ENCODE measurements at places on chromosomes 12 and 14. TPM values are rescaled to one million over a fixed set of nuclear protein-coding genes. Genes with fewer than 3 reads are reported as not detected.

DNA sequence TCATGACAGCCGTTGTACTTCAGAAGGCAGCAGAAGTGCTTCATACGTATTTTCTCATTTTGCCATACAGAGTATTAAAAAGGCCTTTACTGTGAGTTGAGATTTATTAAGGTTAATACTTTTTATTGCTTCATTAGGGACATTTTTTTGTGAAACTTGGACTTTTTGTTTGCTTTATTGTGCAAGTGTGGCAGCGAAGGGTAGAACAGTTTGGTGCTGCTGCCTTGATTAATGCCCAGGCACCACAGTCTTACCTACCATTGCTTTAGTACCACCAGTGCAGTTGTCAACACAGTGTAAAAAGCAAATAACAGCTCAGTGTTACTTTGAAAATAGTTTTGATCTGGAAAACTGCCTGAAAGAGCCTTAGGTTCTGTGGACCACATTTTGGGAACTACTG, 147.4 kb downstream of the PCNX1 start:
- DNase-seq: no peak

Gene SCN8A
- 0.53 TPM for total RNA-seq

GRCh38 chr14:92276074-92276473, 46.9 kb upstream of the SLC24A4 start:
- DNase-seq: no peak

Gene NRL
- total RNA-seq: 2.0 TPM

Gene HECTD4
- 54.8 TPM for total RNA-seq

- DNase-seq: no peak
These were observed 128.1 kb upstream of the MIS18BP1 start for GRCh38 chr14:45381091-45381490.

DNA sequence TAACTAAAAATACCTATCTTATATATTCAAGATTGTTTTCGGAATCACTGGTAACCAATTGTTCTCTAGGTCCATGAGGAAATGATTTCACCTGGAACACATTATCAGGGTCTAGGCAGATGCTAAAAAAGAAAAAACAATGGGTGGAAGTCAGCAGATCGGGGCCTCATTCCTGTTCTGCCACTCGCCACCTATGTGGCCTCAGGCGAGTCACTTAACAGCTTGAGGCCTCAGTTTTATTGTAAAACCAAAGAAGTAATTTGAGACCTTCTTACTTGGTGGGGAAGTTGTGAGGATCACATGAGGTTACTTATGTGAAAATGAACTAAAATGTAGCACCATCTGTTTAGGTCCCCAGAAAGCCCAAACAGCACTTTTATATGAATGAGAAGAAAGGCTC, 6.2 kb upstream of the RNASE10 start:
- DNase-seq: no peak

GRCh38 chr12:91126516-91126915, 15.2 kb upstream of the LUM start:
- DNase-seq: no peak

GRCh38 chr12:40561395-40561966, 130.8 kb upstream of the CNTN1 start:
- DNase-seq: no peak

Gene LRP1-AS
- not detected for total RNA-seq

Gene SDR9C7
- total RNA-seq: not detected

Gene METAP2
- total RNA-seq: 54.0 TPM

Gene PTPRB
- total RNA-seq: 91.4 TPM

Gene EXOC3L4
- total RNA-seq: 3.6 TPM

DNA sequence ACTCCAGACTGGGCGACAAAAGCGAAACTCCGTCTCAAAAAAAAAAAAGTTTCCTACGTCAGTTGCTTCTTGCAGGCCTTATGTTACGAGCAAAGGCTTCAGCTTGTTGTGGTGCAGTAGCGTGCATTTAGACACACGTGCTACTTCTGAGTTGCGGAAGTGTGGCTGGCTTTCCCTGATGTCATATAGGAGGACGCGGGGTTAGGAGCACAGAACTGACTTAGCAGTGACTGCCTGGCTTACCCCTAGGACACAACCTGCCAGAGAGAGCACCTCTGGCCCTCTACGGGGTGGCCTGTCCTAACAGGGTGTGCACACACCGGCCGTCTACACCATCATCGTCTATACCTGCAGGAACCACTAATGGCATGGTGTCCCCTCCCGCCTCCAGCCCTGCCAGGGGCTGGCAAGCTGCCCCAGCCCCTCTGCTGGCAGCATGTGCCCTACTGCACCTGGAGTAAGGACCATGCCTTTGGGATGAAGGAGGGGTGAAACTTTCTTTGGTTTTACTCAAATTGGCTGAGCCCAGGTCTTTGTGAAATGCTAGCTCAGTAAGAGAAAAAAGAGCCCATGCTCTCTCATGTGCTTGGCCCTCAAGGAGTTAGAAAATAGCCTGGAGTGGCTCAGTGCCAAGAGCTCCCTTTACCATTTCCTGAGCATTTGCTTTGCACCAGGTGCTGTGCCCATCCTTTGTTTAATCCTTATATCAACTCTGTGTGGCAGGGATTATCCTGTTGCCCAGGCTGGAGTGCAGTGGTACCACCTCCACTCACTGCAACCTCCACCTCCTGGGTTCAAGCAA, 1.7 kb upstream of the GPR68 start:
- peak; percentile 14 for DNase-seq

Gene C14orf180
- 0.18 TPM for total RNA-seq

DNA sequence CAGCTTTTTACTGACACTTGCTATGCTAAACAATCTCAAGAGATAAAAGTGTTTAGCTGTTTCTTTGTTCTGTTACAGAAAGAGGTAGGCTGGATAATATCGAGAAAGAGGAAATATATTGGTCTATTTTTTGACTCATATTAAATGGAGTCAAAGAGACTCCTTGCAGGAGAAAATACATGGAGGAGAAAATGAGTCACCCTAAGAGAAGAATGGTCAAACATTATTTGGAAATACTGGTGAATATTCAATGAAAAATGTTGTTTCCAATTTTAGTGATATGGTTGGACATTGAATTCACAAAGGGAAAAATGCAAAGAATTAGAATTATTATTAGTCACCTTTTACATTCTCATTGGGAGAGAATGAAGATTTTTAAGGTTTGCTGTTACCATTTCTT, 3.2 kb downstream of the KCNJ8 start:
- no peak for DNase-seq

- no peak for DNase-seq
These were observed 6.3 kb downstream of the KRT80 start for GRCh38 chr12:52185400-52185967.

DNA sequence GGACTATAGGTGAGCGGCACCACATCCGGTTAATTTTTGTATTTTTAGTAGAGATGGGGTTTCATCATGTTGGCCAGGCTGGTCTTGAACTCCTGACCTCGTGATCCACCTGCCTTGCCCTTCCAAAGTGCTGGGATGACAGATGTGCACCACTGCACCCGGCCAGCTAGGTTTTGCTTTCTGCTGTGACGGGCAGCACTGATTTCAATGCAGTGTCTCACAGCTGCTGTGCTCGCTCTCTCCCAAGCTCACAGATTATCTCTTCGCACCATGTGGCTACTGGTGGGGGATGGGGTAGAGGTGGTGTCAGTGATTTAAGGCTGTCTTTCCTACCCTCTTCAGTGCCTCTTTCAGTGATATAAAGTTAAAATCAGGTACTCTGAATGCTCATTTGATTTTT, 909.1 kb downstream of the TRHDE start:
- no peak for DNase-seq

DNA sequence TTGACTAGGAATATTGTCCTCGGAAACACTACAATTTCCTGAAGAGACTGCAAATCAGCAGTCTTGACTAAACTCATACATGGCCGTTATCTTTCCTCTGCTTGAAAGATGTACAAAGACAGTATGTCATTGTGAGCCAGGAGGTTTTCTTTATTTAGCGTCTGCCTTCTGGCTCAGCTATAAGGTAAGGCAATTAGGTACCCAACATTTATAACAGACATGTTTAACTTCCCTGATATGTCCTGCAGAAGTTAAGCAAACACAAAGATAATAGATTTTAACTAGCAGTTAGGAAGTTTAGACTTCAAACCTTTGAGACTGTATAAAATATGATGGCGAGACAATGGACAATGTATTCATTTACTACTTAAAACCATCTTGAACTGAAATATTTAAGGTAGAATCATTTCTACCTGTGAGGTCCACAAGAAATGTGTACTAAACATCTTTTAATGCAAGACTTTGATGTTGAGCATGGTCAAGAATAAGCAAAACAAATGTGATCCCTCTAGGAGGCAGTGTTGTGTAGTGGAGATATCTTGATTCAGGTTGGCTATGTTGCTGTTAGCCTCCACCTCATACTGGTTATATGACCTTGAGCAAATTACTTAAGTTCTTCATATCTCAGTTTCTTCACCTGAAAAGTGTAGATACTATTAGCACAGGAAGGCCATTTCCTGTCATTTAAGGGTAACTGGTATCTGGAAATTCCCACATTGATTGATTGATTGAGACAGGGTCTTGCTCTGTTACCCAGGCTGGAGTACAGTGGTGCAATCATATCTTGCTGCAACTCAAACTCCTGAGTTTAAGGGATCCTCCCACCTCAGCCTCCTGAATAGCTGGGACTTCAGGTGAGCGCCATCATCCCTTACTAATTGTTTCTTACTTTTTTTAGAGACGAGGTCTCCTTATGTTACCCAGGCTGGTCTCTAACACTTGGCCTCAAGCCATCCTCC, 96.3 kb upstream of the EEA1 start:
- DNase-seq: no peak

Gene HOXC11
- total RNA-seq: not detected

Gene NEUROD4
- not detected for total RNA-seq

GRCh38 chr12:43882578-43883178, 46.8 kb downstream of the TMEM117 start:
- DNase-seq: no peak

- DNase-seq: no peak
These were observed 327.2 kb upstream of the E2F7 start for GRCh38 chr12:77392467-77393088.

GRCh38 chr12:125221602-125222001, 156.4 kb downstream of the AACS start:
- DNase-seq: no peak

DNA sequence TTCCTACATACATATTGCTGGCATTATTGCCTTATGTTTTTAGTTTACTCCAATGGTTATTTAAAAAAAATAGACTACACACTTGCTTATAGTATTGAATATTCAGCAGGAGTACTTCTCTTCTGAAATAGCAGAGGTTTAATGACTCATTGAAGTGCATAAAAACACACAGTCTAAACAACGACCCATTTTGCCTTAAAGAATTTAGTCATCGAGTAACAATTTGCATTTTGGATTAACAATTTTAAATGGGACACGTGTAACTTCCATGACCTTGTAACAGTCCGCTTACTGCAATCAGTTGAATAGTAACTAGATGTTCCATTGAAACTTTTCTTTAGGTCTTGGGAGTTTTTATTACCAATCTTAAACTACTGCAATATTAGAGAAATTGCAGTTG, 9.0 kb downstream of the TRHDE start:
- no peak for DNase-seq

DNA sequence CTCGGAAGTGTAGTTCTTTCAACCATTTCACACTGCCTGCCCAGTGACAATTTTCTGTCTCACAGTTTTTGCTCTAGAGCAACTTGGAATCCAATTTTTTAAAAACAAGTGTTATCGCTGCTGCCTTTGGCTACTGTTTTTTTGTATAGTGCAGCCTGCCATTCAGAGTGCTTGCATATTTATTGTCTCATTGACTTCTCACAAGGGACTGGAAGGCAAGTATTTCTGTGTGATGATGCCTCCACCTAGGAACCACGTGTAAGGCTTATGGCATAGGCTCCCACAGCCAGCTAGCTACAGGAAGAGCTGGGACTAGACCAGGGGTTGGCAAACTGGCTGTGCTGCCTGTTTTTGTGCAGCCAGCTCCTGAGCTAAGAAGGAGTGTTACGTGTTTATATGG, 903 bp downstream of the PARPBP start:
- no peak for DNase-seq

DNA sequence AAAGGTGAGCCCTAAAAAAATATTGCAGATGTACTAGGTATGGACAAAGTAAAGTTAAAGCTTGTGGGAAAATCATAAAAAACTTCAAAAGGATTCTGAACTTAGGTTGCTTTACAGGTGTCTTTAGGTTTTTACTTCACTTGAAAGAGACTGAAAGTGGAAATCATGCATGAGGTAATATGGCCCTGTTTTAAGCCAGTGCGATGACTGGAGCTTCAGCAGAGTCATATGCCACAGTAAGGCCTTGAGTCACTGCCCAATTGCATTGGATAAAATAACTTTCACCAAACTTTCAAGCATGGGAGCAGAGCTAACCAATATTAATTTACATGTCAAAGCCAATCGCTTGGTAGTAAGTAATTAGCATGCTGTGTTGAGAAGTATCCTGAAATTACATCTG, 63.9 kb upstream of the TMEM260 start:
- no peak for DNase-seq

- no peak for DNase-seq
These were observed 224.5 kb downstream of the BCL11B start for GRCh38 chr14:99047441-99048031.

Gene KRT71
- total RNA-seq: not detected

DNA sequence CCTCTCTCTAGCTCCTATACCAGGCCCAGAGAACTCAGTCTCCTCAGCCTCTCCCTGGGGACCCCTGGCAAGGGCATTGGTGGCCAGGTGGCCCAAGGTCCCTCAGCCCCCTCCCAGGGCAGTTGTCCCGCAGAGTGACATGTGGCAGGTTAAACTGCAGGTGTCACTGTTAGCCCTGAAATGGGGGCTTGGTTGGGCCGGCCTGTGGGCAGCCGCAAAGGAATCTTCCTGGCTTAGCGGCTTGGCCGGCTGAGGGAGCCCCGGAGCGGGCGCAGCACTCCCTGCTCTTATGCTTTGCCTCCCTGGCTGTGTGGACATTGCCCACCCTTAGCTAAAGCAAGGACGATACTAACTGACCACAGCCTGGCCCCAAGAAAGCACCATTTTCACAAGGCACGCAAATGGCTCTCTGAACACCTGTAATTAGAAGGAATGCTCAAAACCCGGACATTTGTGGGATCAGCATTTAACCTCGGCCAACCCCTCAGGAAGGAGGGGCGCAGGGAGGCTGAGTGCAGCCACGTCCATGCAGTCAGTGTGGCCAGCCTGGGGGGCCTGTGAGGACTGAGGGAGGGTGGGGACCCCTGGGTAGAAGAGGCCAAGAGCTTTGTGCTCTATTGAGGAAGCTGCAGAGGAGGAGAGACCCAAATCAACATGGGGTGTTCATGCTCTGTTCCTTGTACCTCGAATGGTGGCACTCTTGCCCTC, 82.2 kb downstream of the PAPOLA start:
- DNase-seq: no peak

- DNase-seq: no peak
These were observed 84.4 kb downstream of the SPATS2 start for GRCh38 chr12:49451468-49452259.

GRCh38 chr12:127381043-127381668, 885.8 kb upstream of the TMEM132C start:
- no peak for DNase-seq
